ENCODE measurements at places on chromosomes 1 and 21. TPM values are rescaled to one million over a fixed set of nuclear protein-coding genes. Genes with fewer than 3 reads are reported as not detected.
A peak's percentile ranks its signal among the peaks of the same experiment; 100 is the strongest.

The MYBPH gene
- not detected for total RNA-seq

The AUNIP gene
- not detected for total RNA-seq

DNA sequence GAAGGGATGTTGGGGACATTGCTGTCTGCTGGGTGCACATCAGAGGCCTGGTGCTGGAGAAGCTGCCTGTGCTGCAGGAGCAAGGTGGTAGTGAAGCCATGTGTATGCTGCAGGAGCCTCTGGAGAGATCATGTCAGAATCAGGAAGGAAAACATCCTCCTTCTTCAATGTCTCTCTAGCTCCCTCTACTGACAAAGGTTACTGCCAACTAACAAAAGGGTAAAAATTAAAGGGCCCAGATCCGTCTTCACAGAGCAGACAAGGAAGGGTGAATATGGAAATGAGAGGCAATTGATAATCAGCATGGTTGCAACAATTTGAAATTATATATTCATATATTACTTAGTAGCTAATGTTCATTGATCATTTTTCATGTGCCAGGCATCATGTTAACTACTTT is 32.2 kb downstream of the FAM177B start:
- H3K36me3 ChIP-seq, result no peaks in the 10 kb centered on the region
- no peaks in the 10 kb centered on the region for H3K4me1 ChIP-seq
- H3K27ac ChIP-seq, result no peak overlapping the region
- H3K4me3 ChIP-seq, result no peak overlapping the region

- H3K4me3 ChIP-seq, result peak overlapping the region; percentile 29
- no peaks in the 10 kb centered on the region for H3K36me3 ChIP-seq
- no peaks in the 10 kb centered on the region for H3K4me1 ChIP-seq
- no peaks in the 10 kb centered on the region for H3K27me3 ChIP-seq
- peak overlapping the region; percentile 93 for H3K27ac ChIP-seq
Observed at GRCh38 chr1:183234660-183235476, 48.8 kb downstream of the LAMC2 start.

GRCh38 chr1:167794043-167794442 is 72.3 kb downstream of the MPZL1 start:
- H3K36me3 ChIP-seq, result no peaks in the 10 kb centered on the region
- H3K27me3 ChIP-seq, result no peaks in the 10 kb centered on the region
- H3K27ac ChIP-seq, result no peak overlapping the region
- no peak overlapping the region for H3K4me3 ChIP-seq
- DNase-seq, result no peak
